Smooth muscle cell of bladder (primary cell): ENCODE measurements at places on chromosomes 7 and 10. TPM values are rescaled to one million over a fixed set of nuclear protein-coding genes. Genes with fewer than 3 reads are reported as not detected.

Gene RBP4
- total RNA-seq: 0.37 TPM in 1 of 2 replicates, not detected in the other

Gene TMEM196
- not detected in 2 replicates for total RNA-seq

Gene IFIT1
- total RNA-seq: 9.9 and 13.7 TPM in 2 replicates

Gene CDHR1
- under 0.01 TPM in 2 replicates for total RNA-seq

Gene NUB1
- 36.0 and 41.0 TPM in 2 replicates for total RNA-seq

Gene CPA2
- not detected in 2 replicates for total RNA-seq

Gene CHAT
- total RNA-seq: not detected in 2 replicates

Gene OR2A42
- total RNA-seq: under 0.01 TPM in 1 of 2 replicates, not detected in the other

Gene SPRN
- total RNA-seq: 0.43 and 0.46 TPM in 2 replicates

Gene ARHGEF35
- total RNA-seq: 0.55 and 1.3 TPM in 2 replicates

Gene GALNT11
- 32.6 and 48.6 TPM in 2 replicates for total RNA-seq

Gene HTRA1
- 142 and 218 TPM in 2 replicates for total RNA-seq

Gene SYNPO2L
- not detected in 2 replicates for total RNA-seq
